ENCODE measurements at places on chromosomes 1 and 21. TPM values are rescaled to one million over a fixed set of nuclear protein-coding genes. Genes with fewer than 3 reads are reported as not detected.

The OR2L13 gene
- not detected for total RNA-seq

The HOOK1 gene
- not detected for total RNA-seq

The PLXNA2 gene
- total RNA-seq: 5.9 TPM

The CDC14A gene
- 1.8 TPM for total RNA-seq

The LPAR3 gene
- total RNA-seq: 4.1 TPM

The MATN1 gene
- not detected for total RNA-seq

The OR2L2 gene
- not detected for total RNA-seq

The PRDM16 gene
- total RNA-seq: not detected

The TTLL10 gene
- not detected for total RNA-seq

The CASZ1 gene
- 1.7 TPM for total RNA-seq

The BRDT gene
- total RNA-seq: not detected

The FCRL4 gene
- total RNA-seq: not detected

The KCNJ9 gene
- total RNA-seq: not detected

The IVL gene
- 0.26 TPM for total RNA-seq

The AMY1A gene
- total RNA-seq: not detected

The LCE1C gene
- total RNA-seq: not detected

The KCND3 gene
- total RNA-seq: not detected

The ZBED6 gene
- total RNA-seq: 8.1 TPM

The LHX4 gene
- total RNA-seq: 0.72 TPM

The TTC24 gene
- total RNA-seq: not detected

The C1orf105 gene
- not detected for total RNA-seq

The PHGDH gene
- 142 TPM for total RNA-seq

The UBL4B gene
- total RNA-seq: not detected

The OR11L1 gene
- total RNA-seq: not detected

The PKP1 gene
- total RNA-seq: not detected

The LMOD1 gene
- not detected for total RNA-seq

The TRPM2 gene
- 1.4 TPM for total RNA-seq

The RYR2 gene
- total RNA-seq: 0.40 TPM

The PDC gene
- not detected for total RNA-seq

The TCHH gene
- under 0.01 TPM for total RNA-seq

The IRF6 gene
- total RNA-seq: 0.05 TPM

The METTL13 gene
- total RNA-seq: 87.6 TPM

The CFHR2 gene
- total RNA-seq: not detected

The KCNK2 gene
- total RNA-seq: 5.0 TPM

The HES4 gene
- total RNA-seq: 3.5 TPM

The GPR37L1 gene
- total RNA-seq: not detected

The RXFP4 gene
- 0.55 TPM for total RNA-seq

The INPP5B gene
- 18.1 TPM for total RNA-seq

The SYT11 gene
- 16.9 TPM for total RNA-seq

The SH3BGR gene
- total RNA-seq: 0.43 TPM

The GIPC2 gene
- total RNA-seq: not detected

The TNFRSF8 gene
- total RNA-seq: 7.7 TPM

The MROH7 gene
- not detected for total RNA-seq

All from HT1080 (cell line).